Panc1 (cell line): ENCODE measurements at places on chromosomes 7 and 10.
A peak's percentile ranks its signal among the peaks of the same experiment; 100 is the strongest.

GRCh38 chr7:15687546-15688278 is 1.2 kb upstream of the MEOX2 start:
- no peak for DNase-seq

DNA sequence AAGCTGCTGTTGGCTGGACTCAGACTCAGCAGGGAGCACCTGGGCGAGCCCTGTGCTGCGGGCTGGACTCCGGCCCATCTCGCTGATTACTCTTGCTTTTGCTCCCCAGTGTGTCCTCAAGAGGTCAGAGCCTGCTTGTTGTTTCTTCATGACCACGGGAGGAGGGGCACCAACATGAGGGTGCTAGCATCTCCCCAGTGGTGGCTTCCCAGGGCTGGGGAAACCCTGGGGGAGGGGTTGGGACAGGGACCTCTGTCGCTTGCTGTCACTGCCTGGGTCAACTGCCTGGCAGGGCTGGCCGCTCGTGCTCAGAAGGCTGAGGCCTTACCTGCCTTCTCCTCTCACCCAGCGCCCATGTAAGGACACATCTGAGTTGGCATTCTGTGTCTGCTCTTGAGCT is 152.3 kb upstream of the SHH start:
- DNase-seq, result no peak

- DNase-seq, result peak; percentile 15
These were observed 3.3 kb downstream of the PLXDC2 start for GRCh38 chr10:19819419-19820033.

DNA sequence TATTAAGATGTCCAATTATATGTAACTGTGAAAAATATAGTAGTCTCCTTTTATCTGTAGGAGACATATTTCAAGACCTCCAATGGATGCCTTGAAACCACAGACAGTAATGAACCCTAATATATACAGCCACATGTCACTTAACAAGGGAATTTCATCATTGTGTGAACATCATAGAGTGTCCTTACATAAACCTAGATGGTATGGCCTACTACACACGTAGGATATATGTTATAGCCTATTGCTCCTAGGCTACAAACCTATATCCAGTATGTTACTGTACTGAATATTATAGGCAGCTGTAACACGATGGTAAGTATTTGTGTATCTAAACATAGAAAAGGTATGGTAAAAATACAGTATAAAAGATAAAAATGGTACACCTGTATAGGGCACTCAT is 32.4 kb downstream of the MTPN start:
- no peak for DNase-seq

- DNase-seq, result no peak
These were observed 320.2 kb downstream of the ELMO1 start for GRCh38 chr7:37128327-37129034.

GRCh38 chr10:60479305-60480020 is 89.8 kb upstream of the ANK3 start:
- DNase-seq, result no peak

- no peak for DNase-seq
These were observed 248.0 kb downstream of the PRPF18 start for GRCh38 chr10:13834581-13835286.

DNA sequence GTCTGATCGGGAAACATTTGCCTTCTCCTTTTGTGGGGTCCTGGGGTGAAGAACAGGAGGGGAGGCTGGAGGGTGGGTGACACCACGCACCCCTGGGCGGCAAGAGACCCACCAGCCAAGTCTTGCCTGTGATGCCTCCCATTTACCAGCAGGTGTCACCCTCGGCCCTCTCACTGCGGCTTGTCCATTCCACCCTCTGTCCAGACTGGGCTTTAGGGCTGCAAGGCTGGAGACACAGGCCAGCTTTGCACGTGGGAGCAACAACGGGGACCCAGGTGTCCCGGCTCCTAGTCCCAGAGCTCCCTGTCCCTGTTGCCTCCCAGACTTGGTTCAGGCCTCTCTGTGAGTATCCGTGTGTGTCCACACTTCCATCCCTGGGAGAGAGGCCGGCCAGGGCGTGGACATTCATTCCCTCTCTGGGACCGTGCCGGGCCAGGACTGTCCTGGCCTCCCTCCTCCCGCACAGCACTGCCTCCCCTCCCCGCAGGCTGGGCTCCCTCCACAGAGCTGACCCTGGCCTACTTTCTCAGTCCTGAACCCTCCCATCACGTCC is 36.2 kb upstream of the GTF2IRD1 start:
- peak; percentile 77 for DNase-seq

- DNase-seq, result no peak
These were observed 428.2 kb upstream of the GALNT17 start for GRCh38 chr7:70703785-70704184.

GRCh38 chr10:71268758-71269157 is 50.3 kb upstream of the SLC29A3 start:
- DNase-seq, result no peak

GRCh38 chr7:25544254-25544653 is 316.0 kb upstream of the NPVF start:
- no peak for DNase-seq

GRCh38 chr7:13904007-13904406 is 85.5 kb downstream of the ETV1 start:
- no peak for DNase-seq

DNA sequence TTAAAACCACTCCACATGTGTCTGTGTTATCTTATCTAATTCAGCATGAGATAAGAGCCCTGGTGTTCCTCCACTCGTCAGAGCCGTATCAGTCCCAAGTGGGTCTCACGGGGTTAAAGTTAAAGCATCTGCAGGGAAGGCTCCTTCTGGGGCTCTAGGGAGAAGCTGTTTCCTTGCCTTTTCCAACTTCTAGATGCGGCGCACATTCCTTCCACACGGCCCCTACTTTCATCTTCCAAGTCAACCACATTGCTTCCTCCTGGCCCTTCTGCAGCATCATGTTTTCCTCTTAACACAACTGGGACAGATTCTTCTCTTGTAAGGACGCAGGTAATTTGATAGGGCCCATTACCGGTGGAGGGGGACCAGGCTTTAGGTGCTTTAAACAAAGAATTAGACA is 620.1 kb upstream of the DPP6 start:
- no peak for DNase-seq

- DNase-seq, result no peak
These were observed 59.7 kb downstream of the NRBF2 start for GRCh38 chr10:63192826-63193225.

GRCh38 chr7:95169678-95170077 is 154.7 kb downstream of the PON1 start:
- DNase-seq, result no peak

DNA sequence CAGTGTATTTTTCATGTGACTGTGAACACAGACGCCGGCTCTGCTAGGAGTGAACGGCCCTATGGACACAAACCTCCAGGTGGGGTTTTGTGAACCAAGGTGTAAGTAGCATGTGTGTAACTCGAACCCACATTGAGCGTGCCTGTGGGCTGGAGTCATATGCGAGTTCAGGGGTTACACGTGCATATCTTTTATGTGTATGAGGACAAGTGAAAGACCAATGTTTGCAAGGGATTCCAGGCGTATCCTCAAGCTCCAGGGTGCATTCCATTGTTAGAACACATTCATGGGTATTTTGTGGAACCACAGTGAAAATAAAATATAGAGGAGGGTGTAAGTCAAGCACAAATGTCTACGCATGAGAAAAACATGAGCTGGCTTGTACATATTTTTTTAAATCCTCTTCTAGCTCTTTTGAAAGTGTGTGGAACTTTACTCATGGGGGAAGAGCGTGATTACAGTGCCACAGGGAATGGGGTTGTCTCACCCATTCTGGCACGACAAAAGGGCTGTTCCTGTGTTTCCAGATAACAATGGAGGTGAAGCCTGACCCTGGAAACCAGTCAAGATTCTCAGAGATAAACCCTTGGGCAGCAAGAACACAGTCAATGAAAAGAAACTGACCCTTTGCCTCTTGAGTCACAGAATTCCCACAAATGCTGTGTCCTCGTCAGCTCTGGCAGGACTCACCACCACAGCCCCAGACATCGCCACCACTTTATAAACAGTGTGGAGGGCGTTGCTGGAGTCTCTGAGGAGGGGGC is 37.0 kb upstream of the GOT1 start:
- no peak for DNase-seq

GRCh38 chr7:47470567-47471357 is 111.1 kb downstream of the TNS3 start:
- DNase-seq, result no peak

DNA sequence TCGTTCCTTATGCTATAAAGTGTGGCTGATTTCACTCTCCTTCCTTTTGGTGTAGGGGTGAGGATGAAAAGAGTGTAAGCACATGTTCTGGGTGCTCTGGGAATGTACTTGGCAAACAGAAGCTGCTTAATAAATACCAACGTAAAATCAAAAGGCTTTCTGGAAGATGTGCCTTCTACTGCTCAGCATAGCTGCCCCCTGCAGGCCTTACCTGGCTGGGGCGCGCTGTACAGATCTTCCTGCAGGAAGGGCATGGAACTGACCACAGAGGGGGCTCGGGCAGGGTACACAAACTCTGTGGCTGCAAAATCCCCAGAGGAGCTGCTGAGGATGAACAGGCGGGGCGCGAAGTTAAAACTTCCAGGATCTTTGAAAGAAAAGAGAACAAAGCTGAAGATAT is 169.4 kb downstream of the SVIL start:
- no peak for DNase-seq
